ENCODE measurements at places on chromosomes 12 and 14.

DNA sequence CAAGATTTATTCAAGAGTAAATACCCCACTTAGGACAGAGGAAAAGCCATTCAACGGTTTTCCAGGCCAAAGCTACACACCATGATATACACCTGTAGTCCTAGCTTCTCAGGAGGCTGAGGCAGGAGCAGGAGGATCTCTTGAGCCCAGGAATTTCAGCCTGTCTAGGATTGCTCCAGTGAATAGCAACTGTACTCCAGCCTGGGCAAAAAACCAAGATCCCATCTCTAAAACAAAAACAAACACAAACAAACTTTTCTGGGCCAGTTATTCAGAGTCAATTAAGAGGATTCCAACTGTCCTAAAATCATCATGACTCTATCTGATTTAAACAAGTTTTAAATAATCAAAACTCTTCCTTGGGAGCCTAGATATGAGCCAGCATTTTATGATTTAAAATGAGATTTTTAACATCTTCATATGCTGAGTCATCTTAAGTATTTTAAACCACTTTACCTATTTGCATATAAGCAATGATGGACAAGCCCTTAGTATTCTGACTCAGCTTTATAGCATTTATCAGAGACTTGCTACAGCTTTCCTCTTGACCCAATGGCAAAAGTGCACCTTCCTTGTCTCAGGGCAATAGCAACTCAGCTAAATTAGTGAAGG is 77.1 kb downstream of the KCNMB4 start:
- no peak for DNase-seq

DNA sequence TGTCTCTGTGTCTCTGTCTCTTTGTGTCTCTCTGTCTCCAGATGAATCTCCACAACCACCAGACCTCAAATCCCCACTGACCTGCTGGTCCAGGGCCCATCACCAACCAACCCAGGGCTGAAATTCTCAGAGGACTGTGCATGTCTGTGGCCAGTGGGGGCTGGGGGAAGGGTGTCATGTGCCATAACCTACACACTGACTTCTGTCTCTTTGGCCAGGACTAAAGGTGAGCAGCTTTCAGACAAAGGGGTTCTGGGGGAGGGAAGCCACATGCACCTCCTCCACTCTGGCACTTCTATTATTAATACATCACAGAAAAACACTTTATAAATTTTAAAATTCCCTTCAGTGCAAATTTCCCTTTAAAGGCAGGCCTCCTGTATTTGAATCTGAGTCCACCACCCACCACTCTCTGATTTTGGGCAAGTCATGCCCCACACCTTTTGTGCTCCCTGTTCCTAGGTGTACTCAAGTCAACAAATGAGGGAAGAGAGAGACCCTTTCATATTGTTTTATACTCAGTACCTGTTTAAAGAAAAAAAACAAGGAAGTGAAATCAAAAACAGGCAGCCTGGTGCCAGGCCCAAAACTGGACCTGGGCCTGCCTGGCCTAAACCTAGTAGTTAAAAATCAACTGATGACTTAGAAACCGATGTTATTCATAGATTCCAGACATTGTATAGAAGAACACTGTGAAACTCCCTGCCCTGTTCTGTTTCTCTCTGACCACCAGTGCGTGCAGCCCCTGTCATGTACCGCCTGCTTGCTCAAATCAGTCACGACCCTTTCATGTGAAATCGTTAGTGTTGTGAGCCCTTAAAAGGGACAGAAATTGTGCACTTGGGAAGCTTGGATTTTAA is 80.2 kb downstream of the TUNAR start:
- DNase-seq: no peak

GRCh38 chr12:79763766-79764452 is 73.1 kb upstream of the PAWR start:
- DNase-seq: no peak

DNA sequence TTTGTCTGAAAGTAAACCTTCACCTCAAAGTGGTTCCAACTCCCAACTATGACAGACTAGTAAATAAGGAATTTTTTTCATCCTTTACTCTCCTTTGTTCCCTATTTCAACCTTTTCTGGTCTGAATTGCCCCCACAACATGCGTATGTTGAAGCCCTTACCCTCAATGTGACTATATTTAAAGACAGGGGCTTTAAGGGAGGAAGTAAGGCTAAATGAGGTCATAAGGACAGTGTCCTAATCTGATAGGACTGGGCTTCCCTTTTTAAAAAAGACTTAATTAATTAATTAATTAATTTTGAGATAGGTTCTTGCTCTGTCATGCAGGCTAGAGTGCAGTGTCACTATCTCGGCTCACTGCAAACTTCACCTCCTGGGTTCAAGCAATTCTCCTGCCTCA is 86.3 kb downstream of the VCPKMT start:
- no peak for DNase-seq

GRCh38 chr12:51891843-51892242 is 3.9 kb downstream of the ANKRD33 start:
- DNase-seq: no peak

DNA sequence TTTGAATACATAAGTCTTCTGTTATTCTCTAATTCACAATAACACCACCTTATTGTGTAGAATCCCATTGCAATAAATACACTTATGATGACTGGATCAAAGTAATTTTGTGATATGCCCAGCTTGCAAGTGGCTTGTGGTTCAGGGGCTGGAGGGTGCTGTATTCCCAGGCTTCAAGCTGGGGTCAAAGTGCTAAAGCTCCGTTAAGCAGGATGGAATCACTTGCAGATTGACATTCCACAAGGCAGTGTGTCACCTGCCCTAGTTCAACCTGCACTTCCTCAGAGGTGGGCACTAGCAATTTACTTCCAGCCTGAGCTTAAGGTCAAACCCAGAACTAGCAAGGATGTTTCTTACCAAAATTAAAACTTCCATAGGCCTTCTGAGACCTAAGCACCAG is 166.6 kb downstream of the SSPN start:
- no peak for DNase-seq

DNA sequence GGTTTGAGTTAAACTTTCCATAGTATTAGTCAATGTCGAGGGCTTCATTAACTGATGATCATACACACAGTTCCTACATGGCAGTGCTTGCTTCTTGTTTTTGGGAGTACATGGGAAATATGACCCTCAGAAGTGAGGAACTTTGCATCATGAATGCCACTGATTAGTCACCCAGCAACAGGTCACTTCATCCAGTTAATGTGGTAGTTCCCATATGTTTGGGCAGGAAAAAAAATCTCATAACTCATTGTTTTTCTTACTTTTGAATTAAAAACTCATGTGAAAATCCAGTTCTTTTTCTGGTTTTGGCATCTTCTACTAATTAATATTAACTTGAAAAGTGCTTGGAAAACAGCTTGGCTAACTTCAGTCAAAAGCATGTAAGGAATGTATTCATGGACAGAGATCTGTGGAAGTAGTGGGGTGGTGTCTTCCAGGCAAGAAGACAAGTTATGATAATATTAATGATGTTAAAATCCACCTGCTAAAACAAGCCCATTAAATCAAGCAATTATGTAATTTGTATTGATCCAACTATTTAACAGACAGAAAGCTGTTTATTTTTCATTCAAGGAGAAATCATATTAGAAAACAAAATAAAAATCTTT is 309.1 kb upstream of the NAV3 start:
- no peak for DNase-seq

GRCh38 chr12:51975196-51975595 is 23.7 kb downstream of the ACVR1B start:
- no peak for DNase-seq

GRCh38 chr14:64734990-64735389 is 30.8 kb downstream of the PLEKHG3 start:
- DNase-seq: no peak

DNA sequence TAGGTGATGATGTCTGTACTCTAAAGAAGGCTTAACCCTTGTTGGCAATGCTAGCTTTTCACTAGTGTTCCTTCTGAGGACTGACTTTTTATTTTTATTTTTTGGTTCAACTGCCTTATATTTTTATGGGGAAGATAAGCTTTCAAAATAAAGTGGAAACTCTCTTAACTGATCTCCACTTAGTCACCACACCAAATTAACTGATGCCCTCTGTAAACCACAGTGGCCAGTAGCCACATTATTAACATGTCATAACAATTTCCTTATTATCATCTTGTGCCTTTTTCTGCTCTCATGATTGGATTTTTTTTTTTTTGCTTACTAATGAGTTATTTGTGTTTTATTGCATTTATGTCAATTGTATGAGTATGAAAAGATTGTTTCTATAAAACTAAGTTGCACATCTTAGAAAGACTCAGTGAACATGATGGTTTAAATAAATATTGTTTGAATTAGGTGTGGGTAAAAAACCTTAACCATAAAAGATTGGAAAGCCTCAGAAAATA is 56.9 kb downstream of the SCFD1 start:
- no peak for DNase-seq

DNA sequence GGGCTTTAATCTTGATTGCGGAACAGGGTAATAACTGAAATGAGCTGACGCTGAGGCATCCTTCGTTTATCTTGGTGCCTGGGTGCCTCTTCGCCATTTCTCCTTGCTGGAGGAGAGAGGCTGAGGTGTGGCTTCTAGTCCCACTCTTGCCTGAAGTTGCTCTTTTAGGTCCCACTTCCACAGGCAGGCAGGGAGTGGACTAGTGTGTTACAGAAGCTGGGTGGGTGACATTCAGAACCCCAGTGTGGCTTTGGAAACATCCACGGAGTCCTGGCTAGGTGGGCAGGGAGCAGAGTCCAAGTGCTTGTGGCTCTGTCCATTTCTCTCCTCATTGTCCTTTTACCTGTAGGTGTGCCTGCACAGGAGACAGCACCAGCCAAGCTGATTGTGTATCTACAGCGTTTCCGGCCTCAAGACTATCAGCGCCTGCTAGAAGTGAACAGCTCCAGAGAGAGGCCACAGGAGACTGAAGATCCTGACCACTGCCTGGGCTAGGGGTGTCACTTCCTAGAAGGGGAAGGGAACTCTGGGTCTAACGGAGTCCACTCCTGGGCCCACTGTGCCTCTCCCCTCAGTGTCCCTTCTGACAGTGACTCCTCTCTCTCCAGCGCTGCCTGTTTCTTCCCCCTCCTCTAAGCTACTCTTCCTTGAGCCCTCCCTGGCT is 2.4 kb downstream of the THTPA start:
- no peak for DNase-seq

DNA sequence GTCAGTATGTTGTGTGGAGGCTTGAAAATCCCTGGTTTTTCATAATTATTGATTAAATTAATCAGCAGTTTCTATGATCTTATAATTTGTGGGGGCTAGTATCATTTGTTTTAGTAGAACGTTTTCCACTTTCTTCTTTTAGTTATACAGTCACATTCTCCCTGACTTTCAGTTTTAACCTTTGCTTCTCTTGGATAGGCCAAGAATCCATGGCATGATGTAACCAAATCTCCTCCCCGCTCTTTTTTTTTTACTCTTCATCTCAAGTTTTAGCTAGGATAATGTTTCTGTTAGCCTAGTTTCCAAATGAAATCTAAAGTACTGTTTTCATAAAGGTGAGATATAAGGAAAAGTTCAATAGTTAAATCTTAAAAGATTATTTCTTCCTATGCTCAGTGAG is 106.5 kb downstream of the TMEM117 start:
- no peak for DNase-seq

GRCh38 chr12:45076417-45077026 is 25.6 kb upstream of the DBX2 start:
- DNase-seq: no peak

DNA sequence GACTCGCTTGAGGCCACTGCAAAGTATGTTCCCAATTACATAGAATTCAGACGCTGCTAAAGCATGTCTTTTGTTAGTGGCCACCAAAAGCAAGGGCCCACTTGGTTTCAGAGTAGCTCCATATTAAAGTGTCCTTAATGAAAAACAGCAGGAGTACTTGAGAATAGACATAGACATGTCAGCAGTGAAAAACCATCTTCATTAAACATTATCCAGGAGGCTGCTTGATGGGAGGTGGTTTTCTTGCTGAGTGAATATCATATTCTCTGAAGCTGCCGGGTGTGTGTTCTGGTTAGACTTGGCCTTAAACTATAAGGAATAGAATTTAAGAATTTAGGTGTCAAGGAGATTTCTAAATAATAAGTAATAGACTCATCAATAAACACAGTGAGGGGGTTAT is 79.5 kb upstream of the CCDC198 start:
- no peak for DNase-seq

DNA sequence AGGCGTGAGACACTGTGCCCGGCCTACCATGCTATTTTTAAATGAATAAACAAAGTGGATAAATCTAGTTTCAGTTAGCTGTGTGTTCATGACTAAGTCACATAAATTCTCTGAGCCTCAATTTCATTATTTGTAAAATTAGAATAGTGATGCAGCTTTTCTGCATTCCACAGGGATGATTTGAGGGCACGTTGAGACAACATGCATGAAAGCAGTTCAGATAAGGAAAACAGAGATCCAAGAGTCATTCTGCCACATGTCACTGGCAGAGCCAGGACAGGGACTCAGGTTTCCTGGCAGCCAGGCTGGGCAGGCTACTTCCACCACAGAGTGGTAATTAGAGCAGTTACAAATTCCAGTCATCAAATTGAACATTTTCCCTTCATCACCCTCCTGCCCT is 2.9 kb upstream of the PPP4R4 start:
- no peak for DNase-seq

- no peak for DNase-seq
Measured at GRCh38 chr14:34582117-34582680, 42.7 kb upstream of the EAPP start.

DNA sequence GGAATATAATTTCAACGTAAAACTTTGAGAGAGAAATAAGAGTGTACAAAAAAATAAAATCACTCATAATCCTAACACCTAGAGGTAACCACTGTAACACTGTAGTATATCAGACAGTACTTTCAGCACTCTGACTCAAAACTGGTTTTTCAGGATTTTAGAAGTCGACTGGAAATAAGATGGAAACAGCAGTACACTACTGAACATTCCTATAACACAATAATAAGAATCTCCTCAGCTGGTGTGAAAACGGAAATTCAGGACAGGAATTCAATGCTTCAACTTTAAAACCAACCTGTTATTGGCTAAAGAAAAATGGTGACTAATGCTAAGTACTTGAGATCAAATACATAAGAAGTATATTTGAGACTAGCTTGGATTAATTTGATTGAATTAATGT is 12.3 kb upstream of the PITPNM2 start:
- DNase-seq: no peak

GRCh38 chr12:53939141-53940108 is 794 bp downstream of the HOXC13 start:
- DNase-seq: no peak

DNA sequence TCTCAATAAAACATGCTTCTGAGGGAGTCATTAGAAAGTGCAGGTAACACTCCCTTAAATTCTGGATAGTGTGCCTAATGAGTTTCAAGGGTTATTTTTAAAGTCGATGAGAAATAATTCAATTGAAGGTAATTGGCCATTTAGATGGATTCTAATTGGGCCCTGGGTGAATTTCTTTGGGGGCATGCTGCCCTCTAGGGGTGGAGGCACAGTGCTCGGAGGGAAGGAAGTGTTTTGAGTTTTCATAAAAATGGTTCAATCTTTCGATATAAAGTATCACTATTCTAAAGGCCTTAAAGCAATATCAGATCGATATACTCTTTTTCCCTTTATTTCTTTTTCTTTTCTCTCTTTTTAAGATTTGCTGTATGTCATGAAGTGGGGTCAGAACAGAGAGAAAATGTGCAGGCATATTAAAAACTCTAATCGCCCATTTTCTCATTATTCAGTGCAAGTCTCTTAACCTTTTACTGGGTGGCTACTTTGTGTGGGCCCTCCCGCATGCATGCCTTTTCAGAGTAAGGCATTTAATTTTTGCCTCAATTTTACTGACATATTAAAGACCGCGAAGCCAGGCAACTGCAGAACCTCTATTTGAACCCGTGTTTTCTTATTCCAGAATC is 25.5 kb downstream of the NKX2-8 start:
- DNase-seq: no peak

- no peak for DNase-seq
Measured at GRCh38 chr12:106416273-106416672, 58.7 kb downstream of the POLR3B start.

GRCh38 chr12:51349026-51349425 is 2.5 kb upstream of the CELA1 start:
- DNase-seq: no peak
